ENCODE measurements at places on chromosomes 1 and 21.

GRCh38 chr1:24801176-24801575 lies 55.9 kb downstream of the CLIC4 start:
- no peak for DNase-seq

- no peak for DNase-seq
Observed at GRCh38 chr1:5485968-5486696, 506.1 kb downstream of the NPHP4 start.

DNA sequence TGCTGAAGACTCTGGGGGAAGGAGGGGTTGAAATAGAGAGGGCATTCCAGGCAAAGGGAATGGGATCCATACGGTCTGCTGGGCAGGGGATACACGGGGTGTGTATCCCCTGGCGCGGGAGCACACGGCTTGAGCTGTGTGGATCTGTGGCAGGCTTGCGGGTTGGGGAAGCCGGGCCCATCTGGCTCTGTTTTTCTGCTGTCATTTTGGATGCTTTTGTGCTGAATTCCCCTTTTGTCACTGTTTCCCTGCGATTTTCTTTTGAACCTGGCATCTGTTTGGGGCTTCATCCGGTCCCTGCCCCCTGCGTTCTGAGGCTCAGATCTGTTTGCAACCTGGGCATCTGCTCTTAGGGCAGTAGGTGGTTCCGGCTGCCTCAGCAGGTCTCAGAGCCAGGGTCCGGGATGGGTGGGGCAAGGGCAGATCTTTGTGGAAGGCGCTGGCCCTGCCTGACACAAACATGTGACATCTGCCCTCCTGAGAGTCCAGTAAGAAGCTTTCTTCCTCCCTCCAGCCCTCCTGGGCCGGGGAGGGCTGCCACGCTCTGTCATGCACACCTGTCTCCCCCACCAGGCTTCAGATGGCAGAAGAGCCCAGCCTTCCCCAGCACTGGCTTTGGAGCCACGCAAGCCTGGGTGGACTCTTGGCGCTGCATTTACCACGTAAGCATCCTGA lies 84.0 kb downstream of the IGSF21 start:
- no peak for DNase-seq

DNA sequence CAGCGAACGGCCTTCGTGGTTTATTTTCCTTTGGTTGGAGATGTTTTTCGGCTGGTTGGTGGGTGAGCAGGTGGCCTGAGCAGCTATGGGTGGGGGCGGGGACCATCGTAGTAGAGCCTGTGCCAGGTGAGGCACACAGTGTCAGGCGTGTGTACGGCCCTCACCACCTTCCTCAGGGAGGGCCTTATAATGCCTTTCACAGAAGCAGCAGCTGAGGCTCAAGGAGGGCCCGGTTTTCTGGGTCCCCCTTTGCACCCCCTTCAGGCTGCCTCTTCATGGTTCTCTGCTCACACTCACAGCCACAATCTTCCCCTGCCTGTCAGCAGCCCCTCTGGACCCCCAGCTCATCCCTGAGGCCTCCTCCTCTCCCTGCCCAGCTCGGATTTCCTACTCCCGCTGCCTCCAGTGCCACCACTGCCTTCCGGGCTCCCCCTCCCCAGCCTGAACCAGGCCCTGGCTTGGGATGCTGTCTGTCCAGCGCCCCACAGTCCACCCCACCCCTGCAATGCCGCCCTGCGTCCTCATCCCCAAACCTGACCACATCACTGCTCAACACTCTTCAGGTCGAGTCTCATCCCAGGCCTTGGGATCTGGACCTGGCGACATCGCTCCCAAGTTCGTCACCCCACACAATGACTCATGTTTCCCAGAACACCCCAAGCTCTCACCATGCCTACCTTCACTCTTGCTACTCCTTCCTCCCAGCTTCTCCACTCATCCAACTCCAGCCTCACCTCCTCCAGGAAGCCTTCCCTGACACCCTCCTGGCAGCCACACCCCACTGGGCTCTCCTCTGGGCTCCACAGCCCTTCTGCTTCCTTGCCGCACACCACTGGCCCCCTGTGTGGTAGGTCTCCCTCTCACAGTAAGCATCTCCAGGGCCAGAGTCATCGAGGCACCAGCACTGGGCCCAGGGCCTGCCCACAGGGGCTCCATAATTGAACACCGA lies 53.9 kb downstream of the DMRTB1 start:
- DNase-seq = no peak

DNA sequence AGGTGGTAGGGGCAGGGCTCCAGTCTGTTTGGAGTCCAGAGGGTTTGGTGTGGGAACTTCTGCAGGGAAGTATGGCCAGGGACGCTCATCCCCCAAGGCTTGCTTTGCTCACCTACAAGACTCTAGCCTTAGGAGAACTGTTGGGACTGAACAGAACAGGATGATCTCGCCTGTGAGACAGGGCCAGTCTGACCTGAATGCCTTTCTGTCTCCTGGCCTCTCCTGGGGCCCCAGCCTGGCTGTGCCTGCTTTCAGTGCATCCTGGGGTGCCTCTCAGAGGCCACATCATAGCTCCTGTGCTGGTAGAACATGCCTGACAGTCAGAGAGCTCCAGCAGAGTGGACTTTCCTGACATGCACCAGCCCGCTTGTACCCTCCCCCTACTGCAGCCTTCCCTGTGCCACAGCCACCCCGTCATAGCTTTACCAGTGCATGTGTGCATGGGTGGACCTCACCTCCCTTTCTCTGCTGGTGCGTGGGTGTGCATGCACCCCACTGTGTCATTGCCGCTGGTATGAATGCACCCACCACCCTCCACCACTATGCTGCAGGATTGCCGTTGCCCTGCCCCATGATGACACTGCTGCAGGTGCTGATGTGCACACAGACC lies 165.8 kb downstream of the GIPC2 start:
- DNase-seq = no peak

DNA sequence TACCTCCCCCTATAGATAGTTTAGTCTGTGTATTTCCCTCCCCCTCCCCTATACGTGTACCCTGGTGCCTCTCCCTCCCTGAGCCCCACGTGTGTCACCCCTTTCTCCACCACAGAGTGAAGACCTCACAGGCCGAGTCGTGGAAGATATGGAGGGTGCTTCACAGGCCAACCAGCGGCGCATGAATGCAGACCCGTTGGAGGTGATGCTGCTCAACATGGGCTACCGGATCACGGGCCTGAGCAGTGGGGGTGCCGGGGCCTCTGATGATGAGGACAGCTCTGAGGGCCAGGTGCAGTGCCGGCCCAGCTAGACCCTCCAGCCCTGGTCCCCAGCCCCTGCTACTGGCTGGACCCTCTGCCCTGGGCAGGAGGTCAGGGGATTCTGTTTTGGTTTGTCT lies 15.9 kb upstream of the TMEM222 start:
- DNase-seq = no peak

DNA sequence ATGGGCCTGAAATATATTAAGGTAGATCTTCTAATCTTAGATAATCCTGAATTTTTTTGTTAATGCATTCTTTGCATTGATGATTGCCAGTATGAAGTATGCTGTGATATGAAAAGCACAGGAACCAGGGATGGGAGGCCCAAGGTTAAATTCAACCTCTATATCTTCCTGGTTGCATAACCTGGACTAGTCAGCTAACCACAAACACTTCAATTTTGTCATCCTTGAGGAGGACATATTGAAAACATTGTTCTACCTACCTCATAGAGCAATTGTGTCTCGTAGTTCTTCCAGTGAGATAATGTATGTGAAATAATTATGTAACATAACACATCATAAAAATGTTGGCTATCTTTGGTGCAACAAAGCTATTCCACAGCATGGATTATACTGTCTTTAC lies 25.6 kb downstream of the PDC start:
- no peak for DNase-seq

DNA sequence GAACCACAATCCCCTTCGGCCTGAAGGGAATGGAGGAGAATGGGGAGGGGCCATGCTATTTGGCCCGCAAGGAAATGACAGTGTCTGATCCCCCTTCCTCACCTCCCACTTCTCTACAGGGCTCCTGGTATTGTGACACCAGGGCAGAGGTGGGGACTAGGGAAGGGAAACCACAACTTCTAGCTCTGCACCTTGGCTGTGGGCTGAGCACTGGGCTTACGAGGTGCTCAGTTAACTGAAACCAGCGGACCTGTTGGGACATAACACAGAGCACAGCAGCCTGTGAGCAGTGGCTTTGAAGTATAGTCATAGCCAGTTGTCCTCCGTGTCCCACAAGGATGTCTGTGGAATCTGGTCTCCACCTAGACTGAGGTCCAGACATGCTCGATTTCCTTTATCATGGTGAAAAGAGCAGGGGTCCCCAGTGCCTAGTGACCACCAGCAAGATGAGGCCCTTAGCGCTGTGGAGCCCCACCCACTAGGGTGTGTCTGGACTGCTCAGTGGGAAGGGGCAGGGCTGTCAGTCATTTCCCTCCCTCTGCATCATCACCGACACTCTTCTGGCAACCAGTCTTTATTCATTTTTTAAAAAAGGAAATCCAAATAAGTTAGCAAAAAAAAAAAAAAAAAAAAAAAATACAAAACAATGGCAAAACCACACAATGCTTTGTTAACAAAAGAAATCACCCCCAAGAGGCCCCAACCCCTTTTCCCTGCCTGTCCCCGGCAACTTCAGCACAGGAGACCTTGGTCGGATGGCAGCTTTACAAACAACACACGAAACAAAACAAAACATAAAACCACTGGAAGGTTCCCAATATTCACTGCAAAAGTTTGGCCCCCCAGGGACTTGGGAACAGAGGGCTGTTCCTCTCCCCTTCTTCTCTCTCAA lies 3.0 kb downstream of the MYOG start:
- DNase-seq = no peak
